ENCODE measurements at places on chromosomes 2 and 18.

GRCh38 chr2:24818721-24819167, 25.5 kb downstream of the CENPO start:
- peak overlapping the region; percentile 61 for H3K27ac ChIP-seq
- H3K36me3 ChIP-seq: peaks cover 100% of the 10 kb centered on the region
- no peaks in the 10 kb centered on the region for H3K4me1 ChIP-seq
- H3K4me3 ChIP-seq: no peak overlapping the region
- ATAC-seq: no peak

DNA sequence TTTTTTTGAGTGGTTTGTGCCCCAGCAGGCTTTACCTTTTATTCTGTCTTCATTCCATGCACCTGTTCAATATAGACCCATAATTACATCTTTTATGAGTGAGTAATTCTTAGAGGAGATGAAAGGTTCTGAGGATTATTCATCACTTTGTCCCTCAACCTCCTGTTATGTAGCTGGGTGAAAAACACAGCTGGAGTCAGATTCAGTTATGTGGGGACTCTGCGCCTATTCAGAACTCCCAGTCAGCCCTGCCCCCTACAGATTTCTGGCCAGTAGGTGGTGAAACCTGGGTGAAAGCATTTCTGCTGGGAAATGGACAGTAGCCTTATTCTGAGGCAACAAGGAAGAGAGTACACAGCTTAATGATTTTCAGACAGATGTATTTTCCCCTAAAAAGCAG, 107.8 kb downstream of the MGAT5 start:
- H3K27ac ChIP-seq: peak overlapping the region; percentile 41
- no peaks in the 10 kb centered on the region for H3K27me3 ChIP-seq
- H3K36me3 ChIP-seq: peaks cover 92% of the 10 kb centered on the region
- ATAC-seq: peak; percentile 66
- H3K4me1 ChIP-seq: peaks cover 11% of the 10 kb centered on the region

GRCh38 chr2:10022966-10023662, 20.2 kb upstream of the KLF11 start:
- H3K27me3 ChIP-seq: no peaks in the 10 kb centered on the region
- no peak for ATAC-seq
- H3K4me3 ChIP-seq: no peak overlapping the region
- H3K4me1 ChIP-seq: no peaks in the 10 kb centered on the region

DNA sequence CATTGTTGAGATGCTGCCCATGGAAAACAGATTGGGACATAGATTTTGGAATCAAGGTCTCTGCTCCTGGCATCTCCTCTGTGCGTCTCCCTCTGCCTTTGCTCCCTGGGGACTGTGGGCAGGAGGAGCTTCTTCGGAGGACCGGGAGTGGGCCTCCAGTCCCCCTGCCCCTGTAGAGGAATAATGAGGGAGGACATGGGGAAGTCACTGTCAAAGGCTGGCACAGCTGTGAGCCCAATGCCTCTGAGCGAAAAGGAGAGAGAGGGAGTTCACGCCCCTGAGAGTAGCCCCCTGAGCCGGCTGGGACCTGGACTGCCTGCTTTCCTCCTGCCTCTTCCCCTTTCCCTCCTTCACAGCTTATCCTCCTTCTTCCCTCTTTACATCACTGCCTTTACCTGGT, 195.0 kb downstream of the LOXHD1 start:
- H3K36me3 ChIP-seq: no peaks in the 10 kb centered on the region
- H3K4me1 ChIP-seq: no peaks in the 10 kb centered on the region
- H3K4me3 ChIP-seq: no peak overlapping the region

DNA sequence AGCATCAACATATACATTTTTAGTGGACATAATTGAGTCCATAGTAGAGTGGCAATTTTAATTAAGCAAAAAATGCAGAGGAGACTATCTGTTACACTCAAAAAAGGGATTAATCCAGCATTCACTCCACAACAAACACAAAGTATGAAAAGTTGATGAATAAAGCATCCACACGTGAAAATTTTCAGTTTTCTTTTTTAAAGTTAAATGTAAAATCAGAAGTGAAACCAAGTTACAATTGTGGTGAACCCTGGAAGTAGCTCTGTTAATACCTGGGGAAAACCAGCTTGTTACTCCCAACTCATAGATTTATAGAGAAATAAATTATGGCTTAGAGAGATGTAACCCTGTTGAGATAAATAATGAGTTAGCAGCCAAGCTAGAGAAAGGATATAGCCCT, 807.8 kb downstream of the TRIB2 start:
- no peak overlapping the region for H3K27ac ChIP-seq
- no peaks in the 10 kb centered on the region for H3K4me1 ChIP-seq
- H3K27me3 ChIP-seq: no peaks in the 10 kb centered on the region
- ATAC-seq: no peak
